Cortex of kidney (tissue), 1 donor: ENCODE measurements at places on chromosomes 11 and 22.

GRCh38 chr11:86138958-86139357, 70.1 kb upstream of the PICALM start:
- DNase-seq, result no peak

GRCh38 chr11:78364128-78364751, 53.4 kb downstream of the GAB2 start:
- no peak for DNase-seq

DNA sequence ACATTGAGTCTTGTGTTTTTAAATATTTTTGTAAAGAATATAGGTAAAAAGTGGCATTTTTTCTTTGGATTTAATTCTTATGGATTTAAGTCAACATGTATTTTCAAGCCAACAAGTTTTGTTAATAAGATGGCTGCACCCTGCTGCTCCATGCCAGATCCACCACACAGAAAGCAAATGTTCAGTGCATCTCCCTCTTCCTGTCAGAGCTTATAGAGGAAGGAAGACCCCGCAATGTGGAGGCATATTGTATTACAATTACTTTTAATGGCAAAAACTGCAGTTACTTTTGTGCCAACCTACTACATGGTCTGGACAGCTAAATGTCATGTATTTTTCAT, 333 bp upstream of the CD3E start:
- DNase-seq, result no peak

DNA sequence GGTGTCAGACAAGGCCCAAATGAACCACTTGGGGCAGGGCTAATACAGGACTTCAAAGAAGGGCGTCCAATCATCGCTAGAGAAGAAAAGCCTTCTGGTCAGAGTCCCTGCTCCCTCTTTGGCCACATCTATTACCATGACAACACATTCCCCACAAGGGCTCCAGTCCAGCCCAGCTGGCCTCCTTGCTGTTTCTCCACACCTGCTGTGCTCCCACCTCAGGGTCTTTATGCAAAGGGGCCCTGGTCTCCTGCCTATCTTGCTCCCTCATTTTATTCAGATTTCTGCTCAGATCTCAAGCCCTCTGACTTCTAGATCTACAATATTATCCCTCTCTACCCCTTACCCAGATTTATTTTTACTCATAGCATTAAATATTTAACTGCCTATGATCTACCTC, 58.0 kb upstream of the KIRREL3 start:
- DNase-seq, result no peak

GRCh38 chr22:29750559-29751538, 16.0 kb downstream of the ZMAT5 start:
- no peak for DNase-seq

- no peak for DNase-seq
These were observed 3.4 kb downstream of the KMT2A start for GRCh38 chr11:118439646-118440045.

DNA sequence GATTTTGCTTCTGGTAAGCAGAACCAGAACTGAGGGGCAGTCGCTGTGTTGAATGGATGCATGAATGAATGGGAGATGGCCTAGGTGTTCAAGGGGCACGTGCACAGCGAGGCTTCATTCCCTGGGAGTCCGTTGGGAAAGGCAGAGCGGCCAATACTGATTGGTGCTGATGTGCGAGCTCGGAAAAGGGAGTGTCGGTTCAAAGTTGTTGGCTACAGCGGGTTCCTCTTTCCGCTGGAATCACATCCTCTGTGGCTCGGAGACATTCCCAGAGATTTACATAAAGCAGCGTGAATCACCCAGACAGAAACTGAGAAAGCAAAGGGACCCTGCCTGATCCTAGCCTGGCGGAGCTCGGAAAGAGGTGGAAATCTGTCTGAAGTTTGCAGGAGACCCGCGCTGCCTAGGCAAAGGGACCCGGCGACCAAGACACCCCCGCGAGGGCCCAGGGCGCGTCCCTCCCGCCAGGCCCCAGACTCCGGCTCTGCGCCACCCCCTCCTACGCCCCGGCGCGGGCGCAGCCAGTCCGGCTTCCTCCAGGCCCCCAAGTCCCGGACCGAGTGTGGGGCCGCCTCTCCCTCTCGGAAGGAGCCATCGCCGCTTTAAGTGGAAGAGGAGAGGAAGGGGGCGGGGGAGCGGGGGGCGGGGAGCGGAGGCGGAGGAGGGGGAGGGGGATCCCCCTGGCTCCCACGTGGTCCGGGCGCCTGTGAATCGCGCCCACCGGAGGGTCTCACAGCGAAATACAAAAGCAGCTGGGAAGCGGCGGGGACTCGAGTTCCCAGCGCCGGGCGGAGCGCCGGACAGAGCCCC, at the start of gene FJX1:
Gene FJX1 (plus strand): TSS at position 774 of the 810 bp plus-strand sequence. CDS start 177 bp downstream, outside the sequence.
- DNase-seq, result no peak

DNA sequence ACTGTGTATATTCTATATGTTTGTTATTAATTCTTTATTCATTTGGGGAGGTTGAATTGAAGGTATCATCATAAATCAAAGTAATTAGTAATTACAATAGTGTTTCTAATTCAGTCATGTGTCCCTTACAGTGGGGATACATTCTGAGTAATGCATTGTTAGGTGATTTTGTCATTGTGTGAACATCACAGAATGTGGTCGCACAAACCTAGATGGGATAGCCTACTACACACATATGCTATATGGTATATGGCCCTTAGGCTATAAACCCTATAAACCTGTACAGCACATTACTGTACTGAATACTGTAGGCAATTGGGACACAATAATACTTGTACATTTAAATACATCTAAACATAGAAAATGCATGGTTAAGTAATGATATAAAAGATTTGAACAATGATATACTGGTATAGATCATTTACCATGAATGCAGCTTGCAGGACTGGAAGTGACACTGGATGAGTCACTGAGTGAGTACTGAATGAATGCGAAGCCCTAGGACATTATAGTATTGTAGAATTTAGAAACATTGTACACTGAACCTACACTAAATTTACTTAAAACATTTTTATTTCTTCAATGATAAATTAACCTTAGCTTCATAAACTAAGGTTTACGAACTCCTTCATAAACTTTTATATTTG, 936.2 kb upstream of the CHORDC1 start:
- no peak for DNase-seq

DNA sequence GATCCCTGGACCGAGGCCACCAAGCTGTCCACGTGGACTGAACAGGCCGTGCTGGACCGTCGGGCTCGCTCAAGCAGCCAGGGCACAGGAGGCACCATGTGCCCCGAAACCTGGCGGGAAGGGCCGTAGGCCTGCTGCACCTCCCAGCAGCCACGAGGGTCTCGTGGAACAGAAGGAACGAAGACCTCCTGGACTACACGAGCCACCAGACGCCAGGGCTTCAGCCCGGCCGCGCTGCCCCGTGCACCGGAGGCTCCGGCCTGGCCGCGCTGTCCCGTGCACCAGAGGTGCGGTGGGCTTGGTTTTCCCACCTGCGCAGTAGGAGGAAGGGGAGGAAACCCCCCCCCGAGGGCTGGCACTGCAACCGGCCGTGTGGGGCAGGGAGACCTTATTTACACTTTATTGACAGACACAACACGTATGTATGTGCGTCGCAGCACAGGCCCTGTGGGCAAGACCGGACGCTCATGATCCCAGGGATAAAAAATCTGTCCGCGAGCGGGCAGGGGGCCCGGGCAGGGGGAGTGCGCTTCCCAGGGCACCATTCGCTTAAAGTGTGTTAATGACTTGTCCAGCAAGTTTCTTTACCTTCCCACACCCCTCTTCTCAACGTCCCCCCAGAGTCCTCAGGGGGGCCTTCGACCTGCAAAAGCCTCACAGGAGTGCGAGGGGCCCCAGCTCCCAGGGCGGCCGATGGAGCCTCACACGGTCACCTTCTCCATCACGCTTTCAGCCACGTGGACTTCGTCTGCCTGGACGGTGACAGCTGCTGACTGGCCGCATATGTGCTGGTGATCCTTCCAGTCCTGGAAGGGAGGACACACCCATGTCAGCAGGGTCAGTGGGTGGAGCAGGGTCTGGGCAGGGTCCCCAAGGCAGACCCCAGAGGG, 7.0 kb downstream of the DRD4 start:
- no peak for DNase-seq

- no peak for DNase-seq
These were observed 29.5 kb downstream of the DIXDC1 start for GRCh38 chr11:111966678-111967077.

GRCh38 chr11:62419314-62419929, 589 bp downstream of the SCGB1A1 start:
- DNase-seq, result no peak

DNA sequence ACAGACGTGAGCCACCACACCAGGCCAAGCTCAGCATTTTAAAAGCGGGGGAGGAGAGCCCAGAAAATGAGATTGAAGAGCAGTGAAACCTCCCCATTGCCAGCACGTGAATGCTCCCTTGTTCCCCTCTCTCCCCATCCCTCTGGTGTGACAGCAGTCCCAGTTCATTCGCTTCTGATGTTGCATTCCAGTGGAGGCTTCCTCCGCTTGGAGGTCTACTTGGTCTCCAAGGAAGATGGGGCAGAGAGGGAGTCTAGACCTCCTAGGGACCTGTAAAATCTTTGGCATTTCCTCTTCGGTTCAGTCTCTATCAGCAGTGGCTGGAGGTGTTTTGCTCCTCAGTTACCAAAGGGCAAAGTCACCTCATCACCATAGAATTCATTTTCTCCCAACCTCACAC, 30.2 kb upstream of the EP300 start:
- no peak for DNase-seq

DNA sequence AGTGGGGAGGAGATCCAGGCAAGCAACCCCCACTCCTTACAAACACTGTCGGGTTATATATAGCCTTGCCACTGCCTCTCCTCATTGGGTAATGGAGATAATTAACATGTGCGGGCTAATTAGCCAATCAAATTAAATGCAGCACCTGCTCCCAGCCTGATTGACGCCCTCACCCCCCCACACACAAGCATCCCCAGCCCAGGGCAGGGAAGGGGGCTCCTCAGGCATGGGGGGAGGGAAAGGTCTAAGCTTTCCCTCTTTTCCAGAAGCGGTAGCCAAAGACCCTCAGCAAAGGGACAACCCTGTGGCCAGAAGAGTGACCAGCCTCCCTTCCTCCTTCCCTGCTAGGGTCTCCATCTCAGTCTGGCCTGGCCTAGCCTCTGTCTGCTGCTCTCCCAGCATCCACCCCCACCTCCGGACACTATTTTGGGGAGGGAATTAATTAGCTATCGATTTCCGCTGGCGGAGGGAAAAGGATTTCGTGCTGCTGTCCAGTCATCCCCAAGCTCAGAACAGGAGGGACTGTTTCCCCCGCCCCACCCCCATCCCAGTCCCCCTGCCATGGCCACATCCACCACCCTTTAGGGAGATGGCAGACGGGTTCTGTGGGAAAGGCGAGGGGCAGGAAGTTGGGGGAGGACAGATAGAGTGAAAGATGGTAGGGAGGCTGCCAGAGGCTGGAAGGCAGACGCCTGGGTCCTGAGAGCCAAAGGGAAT, 7.1 kb downstream of the NRXN2 start:
- no peak for DNase-seq

GRCh38 chr11:33500861-33501479, 199.7 kb downstream of the C11orf91 start:
- DNase-seq, result no peak

- DNase-seq, result no peak
These were observed 64.6 kb downstream of the ST3GAL4 start for GRCh38 chr11:126419801-126420697.

DNA sequence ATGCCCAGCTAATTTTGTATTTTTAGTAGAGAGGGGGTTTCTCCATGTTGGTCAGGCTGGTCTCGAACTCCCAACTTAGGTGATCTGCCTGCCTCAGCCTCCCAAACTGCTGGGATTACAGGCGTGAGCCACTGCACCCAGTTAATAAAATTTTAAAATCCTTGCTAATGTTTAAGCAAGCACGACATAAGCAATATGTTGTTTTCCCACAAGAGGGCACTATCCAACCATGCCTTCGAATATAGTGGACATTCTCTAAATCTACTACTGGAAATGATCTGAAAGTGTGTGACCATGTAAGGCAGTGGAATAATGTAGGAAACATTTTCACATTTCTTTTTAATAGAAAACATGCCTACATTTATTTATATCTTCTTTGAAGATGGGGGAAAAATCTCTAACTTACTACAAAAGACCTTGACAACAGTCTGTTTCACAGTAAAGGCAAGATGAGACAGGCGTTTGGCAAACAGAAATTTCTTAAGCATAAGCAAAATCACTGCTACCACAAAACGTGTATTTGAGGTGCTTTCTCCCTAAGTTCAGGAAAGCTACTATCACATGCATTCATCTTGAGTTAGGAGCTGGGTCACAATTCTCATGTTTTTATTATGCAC, 38.2 kb downstream of the PITPNB start:
- DNase-seq, result no peak

DNA sequence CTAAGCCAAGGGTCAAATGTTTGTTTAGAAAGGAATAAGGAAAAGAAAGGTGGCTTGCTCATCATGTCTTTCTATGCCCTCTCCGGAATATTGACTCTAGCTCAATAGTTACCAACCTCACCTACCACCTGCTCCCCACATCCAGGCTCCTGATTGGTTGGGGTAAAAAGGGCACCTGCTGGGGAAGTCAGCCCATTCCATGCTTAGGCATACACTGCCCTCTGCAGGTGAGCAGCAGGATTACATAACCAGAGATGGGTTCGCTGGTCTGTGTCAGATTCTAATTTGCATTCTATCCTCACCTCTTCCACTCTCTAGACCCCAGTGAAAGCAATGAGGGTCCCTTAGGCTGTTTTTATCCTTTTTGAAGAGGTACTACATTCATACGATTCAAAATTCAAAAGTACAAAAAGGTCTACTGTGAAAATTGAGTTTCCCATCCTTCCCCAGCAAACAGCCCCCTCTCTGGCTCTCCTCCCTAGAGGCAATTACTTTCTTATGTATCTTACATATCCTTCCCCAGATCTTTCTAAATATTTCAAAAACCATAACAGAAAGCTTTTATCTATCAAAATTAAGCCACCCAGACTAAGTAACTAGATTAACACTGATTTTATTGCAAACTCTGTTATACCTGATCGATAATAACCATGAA, 98.0 kb upstream of the ASPHD2 start:
- DNase-seq, result no peak

GRCh38 chr11:13091373-13091772, 82.3 kb downstream of the RASSF10 start:
- DNase-seq, result no peak

DNA sequence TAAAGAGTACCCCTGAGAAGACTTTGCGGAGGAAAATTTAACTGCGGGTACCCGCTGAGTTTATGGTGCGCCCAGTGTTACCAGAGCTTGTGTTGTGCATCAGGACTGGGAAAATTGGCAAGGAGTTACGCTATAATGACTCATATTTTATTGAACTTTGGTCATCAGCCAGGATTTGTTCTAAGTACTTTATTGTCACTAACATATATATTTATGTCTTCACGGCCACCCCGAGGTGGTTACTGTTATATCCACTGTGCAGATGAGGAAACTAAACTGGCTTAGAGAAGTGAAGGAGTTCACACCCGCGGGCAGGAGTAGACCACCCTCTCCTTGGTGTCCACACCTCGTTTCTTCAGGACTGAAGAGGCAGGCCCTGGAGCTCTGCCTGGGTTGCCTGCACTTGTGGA, 667 bp downstream of the ACCS start:
- no peak for DNase-seq

- DNase-seq, result no peak
These were observed 64.5 kb downstream of the MPPED1 start for GRCh38 chr22:43476341-43476740.

DNA sequence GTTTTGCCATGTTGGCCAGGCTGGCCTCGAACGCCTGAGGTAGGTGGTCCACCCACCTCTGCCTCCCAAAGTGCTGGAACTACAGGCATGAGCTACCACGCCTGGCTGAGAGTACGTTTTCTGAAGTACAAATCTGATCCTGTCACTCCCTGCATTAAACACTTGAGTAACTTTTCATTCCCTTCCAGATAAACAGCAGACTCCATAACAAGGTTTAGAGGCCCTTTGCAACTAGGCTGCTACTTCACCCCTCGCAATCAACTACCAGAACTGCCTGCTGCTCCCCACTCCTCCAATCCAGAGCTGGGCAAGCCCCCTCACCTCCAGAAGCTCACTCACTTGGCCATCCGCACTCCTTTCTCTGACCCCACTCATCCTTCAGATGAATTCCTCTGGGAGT, 1.5 kb downstream of the KCTD14 start:
- no peak for DNase-seq
